SK-N-DZ (cell line): ENCODE measurements at places on chromosomes 3 and 15.

- no peak for DNase-seq
Measured at GRCh38 chr3:178381555-178381954, 154.7 kb upstream of the KCNMB2 start.

DNA sequence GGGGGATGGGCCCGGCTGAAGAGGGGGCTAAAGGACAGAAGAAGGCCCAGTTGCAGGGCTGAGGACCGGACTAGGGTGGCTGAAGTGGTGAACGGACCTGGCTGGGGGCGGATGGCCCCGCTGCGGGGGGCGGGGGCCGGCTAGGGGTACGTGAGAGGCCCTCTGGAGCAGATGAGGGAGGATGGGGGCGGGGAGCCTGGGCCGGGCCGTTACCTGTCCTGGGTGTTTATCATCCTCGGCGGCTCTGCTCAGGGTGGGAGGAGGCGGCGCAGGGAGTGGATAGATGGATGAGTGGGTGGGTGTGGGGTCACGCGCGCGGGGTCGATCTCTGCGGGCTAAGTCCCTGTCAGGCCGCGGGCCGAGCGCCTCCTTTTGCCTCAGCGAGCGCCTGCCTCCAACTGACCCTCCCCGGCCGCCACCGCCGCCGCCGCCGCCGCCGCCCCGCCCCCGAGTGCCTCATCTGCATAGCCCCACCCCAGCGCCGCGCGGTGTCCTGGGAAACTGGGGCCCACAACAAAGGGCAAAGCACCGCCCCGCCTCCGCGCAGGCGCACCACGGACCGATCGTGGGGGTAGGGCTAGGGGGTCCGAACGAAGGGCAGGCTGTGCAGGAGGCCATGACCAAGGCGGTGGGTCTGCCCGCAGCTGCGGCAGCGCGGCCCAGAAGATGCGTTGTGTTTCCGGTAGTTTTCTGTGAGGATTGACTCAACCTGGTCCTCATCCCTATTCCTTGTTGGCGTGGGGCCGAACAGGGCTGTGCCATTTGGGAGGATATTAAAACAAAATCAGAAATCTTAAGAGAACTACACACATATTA lies 72.4 kb downstream of the RBPMS2 start:
- peak; percentile 96 for DNase-seq

- no peak for DNase-seq
Measured at GRCh38 chr3:52655895-52656294, 29.8 kb downstream of the PBRM1 start.

- DNase-seq, result no peak
Measured at GRCh38 chr3:179265875-179266274, 15.0 kb upstream of the KCNMB3 start.

DNA sequence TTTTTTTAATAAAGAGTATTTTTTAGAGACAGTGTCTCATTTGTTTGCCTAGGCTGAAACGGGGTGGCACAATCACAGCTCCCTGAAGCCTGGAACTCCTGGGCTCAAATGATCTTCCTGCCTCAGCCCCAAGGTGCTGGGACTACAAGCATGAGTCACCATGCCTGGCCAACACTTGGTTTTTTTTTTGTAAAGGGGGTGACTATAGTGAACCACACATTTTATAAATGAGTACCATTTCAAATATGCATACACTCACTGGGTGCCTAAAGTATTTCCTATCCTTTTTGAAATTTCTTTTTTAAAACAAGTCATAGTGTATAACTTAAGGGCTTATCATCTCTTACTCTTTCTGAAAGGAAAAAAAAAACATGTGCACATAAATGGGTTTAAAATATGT lies 325.2 kb upstream of the MEIS2 start:
- no peak for DNase-seq

- DNase-seq, result no peak
Measured at GRCh38 chr3:105791131-105791530, 77.7 kb downstream of the CBLB start.

DNA sequence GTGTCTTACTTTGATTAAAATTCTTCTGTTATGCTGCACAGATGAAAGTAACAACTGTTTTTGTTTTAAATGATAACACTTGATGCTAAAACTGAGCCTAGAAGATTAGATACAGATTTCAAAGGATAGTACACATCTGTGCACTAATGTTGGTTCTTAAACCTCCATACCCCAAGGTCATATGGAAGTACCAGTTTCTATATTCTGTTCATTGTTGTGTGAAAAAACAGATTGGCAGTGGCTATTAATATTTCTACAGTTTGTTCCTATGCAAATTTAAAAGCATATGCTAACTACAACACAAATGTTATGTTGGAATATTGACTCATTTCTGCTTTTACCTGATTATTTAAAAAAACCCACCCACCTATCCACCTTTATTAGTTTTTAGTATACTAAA lies 32.0 kb upstream of the GBE1 start:
- DNase-seq, result no peak

- DNase-seq, result no peak
Measured at GRCh38 chr15:70035719-70036077, 62.0 kb downstream of the TLE3 start.

DNA sequence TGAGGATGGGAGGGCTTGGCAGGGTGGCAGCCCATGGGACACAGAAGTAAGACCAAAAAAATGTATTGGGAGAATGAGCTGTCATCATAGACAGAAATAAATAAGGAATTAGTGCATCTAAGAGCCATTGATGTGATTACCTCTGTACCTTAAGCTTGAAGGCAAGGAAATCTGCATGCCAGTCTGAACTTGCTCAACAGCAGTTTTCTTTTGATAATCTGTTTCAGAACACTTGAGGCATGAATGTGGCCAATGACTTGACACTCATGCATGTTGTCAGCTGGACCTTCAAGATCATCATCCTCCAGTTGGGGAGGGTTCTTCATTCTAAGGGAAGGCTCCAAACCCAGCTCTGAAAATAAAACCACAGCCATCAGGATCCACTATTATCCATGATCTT lies 148.5 kb downstream of the DCLK3 start:
- DNase-seq, result no peak

DNA sequence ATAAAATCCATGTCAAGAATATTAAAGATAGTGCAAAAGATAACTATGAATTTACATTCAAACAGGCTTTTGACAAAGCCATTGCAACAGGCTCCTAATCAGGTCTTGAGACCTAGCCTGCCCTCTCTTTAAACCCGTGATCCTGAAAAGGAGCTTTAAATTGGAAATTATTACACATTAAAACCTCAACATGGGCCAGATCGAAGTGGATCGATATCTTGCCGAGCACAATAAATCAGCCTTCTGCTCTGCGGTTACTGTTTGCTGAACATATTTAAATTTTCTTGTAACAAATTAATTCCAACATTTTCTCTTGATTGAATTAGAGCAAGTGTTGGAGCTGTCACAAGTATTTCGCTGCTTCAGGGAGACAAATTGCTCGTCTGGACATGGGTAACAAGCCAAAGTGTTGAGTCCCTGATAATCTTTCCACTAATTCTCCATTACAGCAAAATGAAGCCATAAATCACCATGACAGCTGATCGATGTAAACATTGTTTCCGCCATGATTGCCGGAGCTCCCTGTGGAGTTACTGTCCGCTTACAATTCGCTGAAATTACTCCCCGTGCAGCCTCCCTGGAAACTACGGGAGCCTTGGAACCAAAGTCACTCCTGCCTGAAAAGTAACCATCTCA lies 47.6 kb downstream of the SHOX2 start:
- peak; percentile 99 for DNase-seq

- no peak for DNase-seq
Measured at GRCh38 chr3:187954873-187955586, 198.9 kb upstream of the LPP start.

DNA sequence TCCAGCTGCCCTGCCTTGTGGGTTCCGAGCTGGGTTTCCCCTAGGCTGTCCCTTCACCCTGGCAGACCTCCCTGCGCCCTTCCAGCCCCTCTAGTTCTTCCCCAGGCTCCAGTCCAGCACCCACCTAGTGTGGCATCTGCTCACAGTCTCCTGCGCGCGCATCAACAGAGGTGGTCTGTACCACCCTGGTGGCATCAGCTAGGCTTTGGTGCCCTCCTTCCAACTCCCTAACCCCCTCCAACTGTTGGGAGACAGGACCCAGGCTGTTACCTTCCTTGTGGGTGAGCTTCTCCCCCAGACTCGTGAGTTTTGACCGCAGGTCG lies 8.0 kb downstream of the CALML4 start:
- no peak for DNase-seq

GRCh38 chr3:134611516-134611915 lies 39.3 kb downstream of the KY start:
- no peak for DNase-seq

- no peak for DNase-seq
Measured at GRCh38 chr3:12750658-12751071, 8.4 kb downstream of the TMEM40 start.

GRCh38 chr3:43905157-43905556 lies 214.4 kb downstream of the ABHD5 start:
- no peak for DNase-seq

GRCh38 chr15:100120111-100120510 lies 221.7 kb downstream of the ADAMTS17 start:
- no peak for DNase-seq

GRCh38 chr3:196458063-196458462 lies 25.8 kb upstream of the UBXN7 start:
- DNase-seq, result no peak

GRCh38 chr15:60633426-60633968 lies 154.6 kb upstream of the ICE2 start:
- DNase-seq, result no peak

GRCh38 chr3:169907476-169907875 lies 3.9 kb upstream of the SAMD7 start:
- DNase-seq, result no peak

GRCh38 chr3:37542772-37543449 lies 318.8 kb upstream of the CTDSPL start:
- no peak for DNase-seq

DNA sequence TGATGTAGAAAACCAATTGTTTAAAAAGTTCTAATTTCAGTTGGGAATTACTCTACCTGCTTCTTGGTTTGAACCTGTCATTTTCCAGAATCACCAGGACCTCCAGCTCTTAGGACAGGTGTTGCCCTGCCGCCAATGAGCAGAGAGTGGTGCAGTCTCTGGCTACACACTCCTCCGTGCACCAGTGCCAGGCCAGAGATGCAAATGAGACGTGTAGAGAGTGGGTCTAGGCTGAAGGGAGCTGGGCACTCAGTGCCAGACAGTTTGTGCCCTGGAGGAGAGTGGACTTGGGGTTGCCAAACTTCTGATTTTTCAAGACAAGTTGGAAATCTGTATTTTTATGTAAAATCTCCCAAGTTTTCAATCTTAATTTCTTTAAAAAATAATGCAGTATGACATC lies 566.2 kb downstream of the MAGI1 start:
- DNase-seq, result no peak

GRCh38 chr3:55455915-55456314 lies 31.2 kb downstream of the WNT5A start:
- no peak for DNase-seq

DNA sequence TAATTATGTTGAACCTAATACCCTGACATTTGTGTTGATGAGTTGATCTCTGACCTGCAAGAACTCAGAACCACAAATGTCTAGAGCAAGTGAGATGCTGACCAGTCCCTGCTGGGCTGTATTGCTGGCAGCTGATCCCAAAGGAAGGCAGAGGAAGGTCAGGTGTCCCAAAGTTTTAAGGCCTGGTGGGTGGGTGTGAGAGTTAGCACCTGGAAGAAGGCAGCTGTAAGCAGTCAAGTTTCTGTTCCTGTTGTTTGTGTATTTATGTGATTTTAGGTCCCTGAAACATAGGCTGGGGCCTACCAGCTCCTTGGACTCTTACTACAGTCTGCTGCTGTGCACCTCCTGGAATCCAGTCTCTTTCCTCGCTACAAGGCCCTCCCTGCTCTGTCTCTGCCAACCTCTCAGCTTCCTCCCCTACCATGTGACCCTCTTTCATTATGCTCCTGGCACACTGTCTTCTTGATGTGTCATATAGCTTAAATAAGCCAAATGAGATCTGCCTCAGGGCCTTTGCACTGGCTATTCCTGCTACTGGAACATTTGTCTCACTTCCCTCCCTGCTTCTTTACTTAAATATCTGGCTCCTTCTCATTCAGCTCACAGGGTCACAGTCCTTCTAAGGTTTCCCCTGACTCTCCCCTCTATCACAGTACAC lies 31.0 kb upstream of the ATOSA start:
- DNase-seq, result no peak

- DNase-seq, result no peak
Measured at GRCh38 chr3:29152379-29152778, 128.5 kb upstream of the RBMS3 start.

DNA sequence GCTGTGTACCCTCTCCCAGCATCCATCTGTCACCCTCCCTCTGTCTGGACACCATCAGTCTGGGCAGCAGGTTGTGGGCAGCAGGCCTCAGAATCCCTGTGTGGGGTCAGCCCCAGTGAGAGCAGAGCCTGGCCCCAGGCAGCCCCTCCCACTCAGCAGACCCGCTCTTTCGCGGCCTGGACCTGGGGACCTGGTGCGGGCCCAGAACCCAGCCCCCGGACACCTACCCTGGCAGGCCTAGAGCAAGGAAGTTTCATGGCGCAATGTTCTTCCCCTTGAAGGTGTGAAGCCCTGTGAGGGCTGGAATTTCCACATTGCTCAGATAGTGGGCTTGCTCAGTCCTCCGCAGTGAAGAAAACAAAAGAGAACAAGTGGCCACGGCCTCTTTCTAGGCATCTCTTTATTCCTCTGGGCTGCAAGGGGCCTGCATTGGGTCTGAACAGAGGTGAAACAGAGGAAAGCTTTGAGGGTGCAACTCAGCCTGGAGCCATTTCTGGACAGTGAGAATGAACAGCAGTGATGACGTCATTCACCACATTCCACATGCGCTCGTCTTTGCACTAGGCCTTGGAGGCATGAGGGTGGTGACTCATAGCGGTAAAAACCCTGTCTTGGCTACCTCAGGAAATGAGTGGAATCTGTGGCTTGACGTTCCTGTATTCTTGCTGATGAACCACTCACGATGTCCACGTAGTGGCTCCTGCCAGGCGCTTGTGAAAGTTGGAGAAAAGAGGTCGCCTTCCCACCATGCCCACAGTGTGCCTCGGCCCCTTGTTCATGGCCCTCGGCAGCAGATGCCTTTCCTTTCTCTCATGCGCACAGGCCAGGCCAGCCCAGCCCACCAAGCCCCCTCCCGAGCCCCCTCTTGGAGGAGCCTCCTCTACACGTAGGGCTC lies 66.1 kb downstream of the SLC30A4 start:
- peak; percentile 46 for DNase-seq

DNA sequence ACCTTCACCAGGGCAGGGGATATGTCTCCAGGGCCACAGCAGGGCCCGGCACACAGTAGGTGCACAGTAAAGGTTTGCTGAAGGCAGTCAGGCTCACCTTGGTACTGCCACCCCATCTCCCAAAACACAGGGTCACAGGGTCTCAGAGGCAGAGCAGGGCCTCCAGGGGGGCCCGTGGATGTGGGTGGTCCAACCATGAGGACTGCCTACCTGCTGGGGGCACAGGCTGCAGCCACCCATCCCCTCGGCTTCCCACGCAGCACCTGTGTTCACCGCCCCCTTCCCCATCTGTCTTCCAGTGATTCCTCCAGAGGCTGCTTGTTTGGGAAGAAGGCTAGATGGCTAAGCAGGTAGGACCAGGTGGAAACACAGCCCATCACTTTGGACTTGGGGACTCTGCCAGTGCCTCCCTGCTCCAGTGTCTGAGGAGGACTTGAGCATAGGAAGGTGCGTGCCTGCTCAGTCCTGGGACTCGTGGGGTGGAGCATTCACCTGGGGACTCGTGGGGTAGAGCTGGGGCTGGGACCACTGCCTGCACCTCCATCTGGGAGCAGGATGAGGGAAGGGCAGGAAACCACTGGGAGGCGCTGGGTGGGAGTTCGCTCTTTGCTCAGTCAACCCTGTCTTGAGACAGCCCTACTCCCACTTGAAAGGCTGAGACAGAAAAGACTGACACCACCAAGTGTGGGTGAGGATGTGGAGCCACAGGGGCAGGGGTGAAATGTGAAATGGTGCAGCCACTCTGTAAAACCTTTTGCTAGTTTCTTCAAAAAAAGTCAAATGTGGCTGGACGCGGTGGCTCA lies 18.8 kb upstream of the PLXND1 start:
- DNase-seq, result peak; percentile 48

GRCh38 chr15:96079041-96079440 lies 251.5 kb upstream of the NR2F2 start:
- no peak for DNase-seq
